AG10803 (cell line): ENCODE measurements at places on chromosomes 6 and 20.

GRCh38 chr20:15026759-15027158, 689.3 kb upstream of the FLRT3 start:
- DNase-seq: no peak

- no peak for DNase-seq
Observed at GRCh38 chr6:14950103-14950969, 295.5 kb upstream of the JARID2 start.

DNA sequence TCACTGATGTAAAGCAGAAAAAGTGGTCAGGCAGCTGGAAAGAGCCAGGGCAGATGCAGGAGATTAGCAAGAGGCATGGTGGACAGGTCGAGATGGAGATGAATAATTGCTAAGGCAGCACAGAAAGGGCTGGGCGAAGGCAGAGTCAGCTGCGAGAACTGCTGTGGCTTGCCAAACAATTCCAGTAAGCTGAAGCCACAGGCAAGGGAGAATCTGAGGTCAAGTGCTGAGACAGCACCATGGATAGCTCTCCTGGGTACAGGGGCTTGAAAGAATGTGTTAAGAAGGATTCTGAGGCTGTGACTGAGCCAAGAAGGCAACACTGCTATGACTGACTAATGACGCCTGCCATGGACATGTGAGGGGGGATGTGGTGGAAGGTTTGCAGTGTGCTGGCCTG, 220.8 kb upstream of the FOXA2 start:
- peak; percentile 67 for DNase-seq

DNA sequence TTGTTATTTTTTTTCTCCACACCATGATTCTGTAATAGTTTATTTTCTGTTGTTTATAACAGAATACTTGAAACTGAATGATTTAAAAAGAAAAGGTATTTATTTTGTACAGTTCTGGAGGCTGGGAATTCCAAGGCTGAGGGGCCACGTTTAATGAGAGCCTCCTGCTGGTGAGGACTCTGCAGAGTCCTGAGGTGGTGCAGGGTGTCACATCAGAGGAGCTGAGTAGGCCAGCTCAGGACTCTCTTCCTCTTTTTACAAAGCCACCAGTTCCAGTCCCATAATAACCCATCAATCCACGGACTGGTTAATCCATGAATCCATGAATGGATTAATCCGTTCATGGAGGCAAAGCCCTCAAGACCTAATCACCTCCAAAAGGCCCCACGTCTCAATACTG, 71.6 kb downstream of the TFAP2A start:
- no peak for DNase-seq

- peak; percentile 71 for DNase-seq
Observed at GRCh38 chr20:32574296-32575226, 10.6 kb downstream of the NOL4L start.

GRCh38 chr6:102501615-102502014, 1108.1 kb downstream of the GRIK2 start:
- no peak for DNase-seq

- DNase-seq: no peak
Observed at GRCh38 chr6:57117796-57118195, 27.8 kb downstream of the ZNF451 start.

GRCh38 chr6:87982134-87982533, 65.5 kb upstream of the SPACA1 start:
- DNase-seq: no peak

DNA sequence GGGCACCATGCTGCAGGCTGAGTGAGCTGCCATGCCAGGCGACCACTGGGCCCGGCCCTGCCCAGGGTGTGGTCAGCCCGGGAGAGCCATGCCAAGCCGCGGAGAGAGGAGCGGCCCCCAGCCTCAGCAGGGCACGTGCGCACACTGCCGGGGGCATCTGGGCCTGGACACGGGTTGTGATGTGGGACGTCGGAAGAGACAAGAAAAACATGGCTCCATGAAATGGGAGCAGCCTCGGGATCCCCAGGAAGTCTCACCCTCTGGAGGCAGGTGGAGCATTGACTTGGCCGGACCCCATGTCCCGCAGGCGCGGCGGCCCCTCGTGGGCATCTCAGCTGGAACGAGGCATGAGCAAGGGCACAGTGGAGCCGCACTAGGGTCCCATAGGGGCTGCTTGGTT, 16.8 kb upstream of the SLCO4A1 start:
- DNase-seq: no peak

- DNase-seq: peak; percentile 46
Observed at GRCh38 chr20:1965520-1966351, 28.1 kb downstream of the PDYN start.
